ENCODE measurements at places on chromosomes 1 and 21.

- no peak for DNase-seq
Observed at GRCh38 chr1:119988306-119989062, 81.0 kb downstream of the NOTCH2 start.

DNA sequence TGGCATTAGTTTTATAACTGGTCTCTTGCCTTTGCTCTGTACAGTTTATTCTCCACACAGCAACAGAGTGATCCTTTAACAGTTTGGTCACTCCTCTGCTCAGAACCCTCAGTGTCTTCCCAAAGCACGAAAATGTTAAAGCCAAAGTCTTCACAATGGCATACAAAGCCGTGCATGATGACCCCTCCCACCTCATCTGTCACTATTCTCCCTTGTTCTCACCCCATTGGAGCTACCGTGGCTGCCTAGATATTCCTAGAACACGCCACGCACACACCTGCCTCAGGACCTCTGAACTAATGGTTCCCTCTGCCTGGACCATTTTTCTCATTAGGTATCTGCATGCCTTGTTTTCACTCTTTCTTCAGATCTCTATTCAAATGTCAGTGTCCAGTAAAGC is 8.6 kb upstream of the SEMA4A start:
- DNase-seq: no peak

- no peak for DNase-seq
Observed at GRCh38 chr21:35128536-35128935, 79.4 kb upstream of the RUNX1 start.

DNA sequence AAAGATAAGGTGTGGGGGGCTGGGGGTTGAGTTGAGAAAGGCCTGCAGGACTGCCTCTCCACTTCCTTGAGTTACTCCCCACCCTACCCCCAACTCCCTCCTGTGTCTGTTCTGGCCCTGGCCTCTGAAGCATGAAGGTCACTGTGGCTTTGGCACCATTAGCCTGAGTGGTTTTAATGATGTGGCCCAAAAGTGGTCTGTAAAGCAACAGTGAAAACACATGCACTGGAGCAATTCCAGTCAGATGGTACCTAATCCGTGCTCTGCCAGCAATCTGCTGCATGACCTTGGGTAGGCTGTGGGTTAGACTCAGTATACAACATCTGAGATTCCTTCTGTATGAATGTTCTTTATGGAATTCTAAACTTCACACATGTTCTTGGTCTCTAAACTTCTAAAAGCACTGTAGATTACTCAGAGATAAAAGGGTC is 86.5 kb upstream of the ATP1A1 start:
- no peak for DNase-seq

DNA sequence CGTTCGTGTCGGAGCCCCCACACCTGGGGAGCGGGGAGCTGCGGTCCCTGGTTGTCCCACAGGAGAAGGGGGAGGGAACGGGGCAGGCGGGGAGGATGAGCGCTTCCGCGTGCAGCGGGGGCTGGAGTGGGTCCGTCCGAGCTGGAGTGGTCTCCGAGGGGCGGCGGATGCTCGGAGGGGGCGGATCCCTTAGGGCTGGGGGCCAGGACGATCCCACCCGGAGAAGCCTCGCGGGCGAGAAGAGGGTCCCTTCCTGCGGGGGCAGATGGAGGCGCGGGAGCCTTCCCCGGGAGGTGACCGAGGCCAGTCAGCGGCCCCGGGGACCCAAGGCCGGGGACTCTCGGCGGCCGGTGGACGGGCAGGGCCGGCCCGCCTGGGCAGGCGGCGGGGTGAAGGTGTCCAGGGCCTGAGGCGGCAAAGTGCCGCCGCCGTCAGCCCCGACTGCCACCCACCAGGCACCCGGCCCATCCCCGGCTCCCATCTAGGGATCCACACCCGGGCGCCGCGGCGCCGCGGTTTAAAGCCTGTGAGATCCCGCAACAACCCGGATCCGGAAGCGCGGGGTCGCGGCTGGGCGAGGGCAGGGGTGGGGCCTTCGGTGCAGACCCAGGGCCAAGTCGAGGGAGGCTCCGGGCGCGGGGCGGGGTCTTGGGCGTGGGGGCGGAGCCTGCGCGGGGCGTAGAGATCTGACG is 5.3 kb upstream of the CCDC27 start:
- DNase-seq: peak; percentile 95
